ENCODE measurements at places on chromosomes 4 and X.

DNA sequence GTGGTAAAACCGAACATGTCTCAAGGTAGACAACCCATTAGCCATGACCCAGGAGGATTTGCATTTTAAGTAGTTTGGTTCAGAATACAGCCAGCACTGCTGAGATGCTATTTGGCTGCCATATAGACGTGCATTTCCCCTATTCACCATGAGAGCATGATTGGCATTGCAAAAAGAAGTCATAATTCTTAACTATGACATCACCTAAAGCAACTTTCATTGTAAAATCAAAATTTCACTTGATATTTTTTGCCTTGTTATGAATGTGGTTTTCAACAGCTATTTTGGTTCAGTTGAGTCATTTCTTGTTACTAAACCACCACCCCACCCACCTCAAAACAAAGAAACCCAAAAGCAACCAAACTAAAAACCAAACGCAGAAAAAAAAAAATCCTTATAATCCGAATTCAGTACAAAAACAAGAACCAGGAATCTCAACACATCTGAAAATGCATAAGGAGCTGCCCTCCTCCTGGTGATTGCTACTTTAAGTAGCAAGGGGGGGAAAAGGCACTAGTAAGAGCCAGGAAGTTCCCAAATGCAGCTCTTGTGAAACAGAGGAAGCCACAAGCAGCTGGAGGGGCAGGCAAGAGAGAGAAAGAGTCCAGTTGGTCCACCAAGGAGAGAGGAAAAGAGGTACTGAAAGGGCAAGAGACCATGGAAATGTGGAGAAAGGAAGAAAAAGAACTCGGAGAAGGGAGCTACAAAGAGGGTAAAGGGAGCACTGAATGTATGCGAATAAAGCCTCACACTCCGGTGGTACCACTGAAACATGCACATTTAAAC, 3.1 kb downstream of the SLITRK4 start:
- no peak for DNase-seq

DNA sequence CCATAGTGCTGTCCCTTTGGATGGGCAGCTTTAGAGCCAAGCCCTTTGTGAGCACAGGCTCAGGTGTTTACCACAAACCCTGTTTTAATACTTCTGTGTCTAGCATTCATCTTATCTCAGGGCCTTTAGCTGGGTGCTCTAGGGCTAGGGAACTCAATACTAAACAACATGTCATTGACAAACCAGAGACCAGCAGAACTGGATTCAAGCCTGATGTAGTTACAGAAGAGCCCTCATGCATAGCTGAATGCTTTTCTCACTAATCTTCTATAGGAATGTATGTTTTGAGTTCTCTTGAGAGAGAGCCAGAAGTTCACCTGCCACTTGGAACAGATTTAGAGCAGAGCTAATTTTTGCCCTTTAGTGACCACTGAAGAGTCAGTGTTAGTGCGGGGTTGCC, 142.6 kb downstream of the DCK start:
- no peak for DNase-seq

DNA sequence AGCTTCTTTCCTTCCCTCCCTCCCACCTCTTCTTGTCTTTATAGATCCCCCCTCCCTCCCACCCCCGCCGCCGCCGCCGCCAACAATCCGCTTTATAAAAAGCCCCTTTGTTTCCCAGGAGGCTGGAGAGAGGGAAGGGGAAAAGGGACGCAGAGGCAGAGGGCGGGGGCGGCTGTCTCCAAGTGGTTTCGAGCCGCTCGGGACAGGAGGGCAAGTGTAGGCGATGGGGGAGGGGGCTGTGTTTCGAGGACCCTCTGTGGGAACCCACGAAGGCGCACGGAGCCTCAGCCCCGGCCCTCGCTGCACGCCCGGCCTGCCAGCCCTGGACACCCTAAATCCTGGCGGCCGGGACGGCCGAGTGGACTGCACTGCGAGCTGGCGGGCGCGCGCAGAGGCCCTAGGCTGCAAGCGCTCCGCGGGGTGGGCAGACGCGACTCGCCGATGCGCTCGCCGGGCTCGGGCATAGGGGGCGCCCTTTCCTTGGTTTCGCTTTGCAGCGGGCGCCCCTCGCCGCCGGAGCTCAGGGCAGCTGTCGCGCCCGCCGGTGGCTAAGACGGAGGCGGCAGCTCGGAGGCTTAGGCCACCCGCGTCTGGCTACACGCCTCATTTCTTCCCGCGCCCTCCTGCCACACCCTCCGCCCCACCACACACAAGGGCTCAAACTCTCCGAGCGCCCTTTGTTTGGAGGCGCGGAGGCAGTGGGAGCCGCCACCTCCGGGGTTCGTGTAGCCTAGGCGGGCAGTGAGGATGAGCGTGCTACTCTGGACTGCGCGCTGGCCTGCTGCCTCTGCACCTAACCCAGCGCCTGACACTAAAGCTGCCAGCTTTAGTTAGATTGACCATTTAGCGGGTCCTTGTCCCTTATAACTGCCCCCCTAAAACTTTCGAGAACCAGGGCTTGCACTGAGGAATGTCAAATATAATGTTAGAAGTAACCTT, 2.2 kb downstream of the MAMLD1 start:
- DNase-seq: no peak

GRCh38 chr4:111475001-111475400, 670.3 kb upstream of the FAM241A start:
- no peak for DNase-seq

GRCh38 chr4:12949719-12950490, 534.2 kb downstream of the RAB28 start:
- no peak for DNase-seq

DNA sequence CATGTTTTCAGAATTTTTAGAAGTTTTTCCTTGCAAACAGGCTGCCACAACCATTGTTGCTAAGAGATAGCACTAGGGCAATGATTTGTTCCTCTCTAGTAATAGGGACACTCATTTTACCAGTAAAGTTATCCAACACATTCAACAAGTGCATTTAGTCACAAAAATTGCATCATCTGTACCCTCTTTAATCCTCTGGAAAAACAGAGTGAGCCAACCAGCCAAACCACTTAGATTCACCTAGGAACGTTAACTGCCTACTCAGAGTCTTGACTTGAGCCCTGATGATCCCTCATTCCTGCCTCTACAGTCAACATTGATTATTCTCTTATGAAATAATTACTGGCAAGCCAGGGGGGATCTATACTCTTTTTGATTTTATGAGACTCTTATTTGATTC, 17.0 kb upstream of the ADGRA3 start:
- DNase-seq: no peak

GRCh38 chrX:41029332-41029731, 55.9 kb upstream of the USP9X start:
- no peak for DNase-seq

- DNase-seq: no peak
Measured at GRCh38 chr4:87025023-87025613, 90.3 kb downstream of the AFF1 start.

- no peak for DNase-seq
Measured at GRCh38 chrX:46582966-46583365, 9.4 kb downstream of the CHST7 start.

- DNase-seq: no peak
Measured at GRCh38 chr4:144647095-144647561, 1.2 kb downstream of the HHIP start.

DNA sequence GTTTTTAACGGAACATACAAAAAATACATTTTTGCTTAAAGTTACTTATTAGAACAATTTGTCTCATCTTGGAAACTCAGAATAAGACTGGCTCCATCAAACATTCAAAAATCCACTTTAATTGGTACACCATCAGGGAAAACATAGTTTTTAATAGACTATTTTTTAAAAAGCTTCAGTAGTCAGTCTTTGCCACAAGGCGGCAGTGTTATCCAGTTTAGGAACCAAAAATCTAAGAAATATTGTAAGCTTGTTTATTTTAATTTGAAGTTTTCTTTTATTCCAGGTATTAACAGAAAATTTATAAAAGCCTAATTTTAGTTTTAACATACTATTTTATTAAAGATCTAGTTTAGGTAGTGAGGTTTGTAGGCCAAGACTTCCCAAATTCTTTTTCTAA, 107.7 kb downstream of the APOOL start:
- DNase-seq: no peak

GRCh38 chr4:27010334-27010940, 149.8 kb downstream of the STIM2 start:
- DNase-seq: no peak

GRCh38 chr4:84901173-84901572, 65.3 kb downstream of the WDFY3 start:
- DNase-seq: no peak

DNA sequence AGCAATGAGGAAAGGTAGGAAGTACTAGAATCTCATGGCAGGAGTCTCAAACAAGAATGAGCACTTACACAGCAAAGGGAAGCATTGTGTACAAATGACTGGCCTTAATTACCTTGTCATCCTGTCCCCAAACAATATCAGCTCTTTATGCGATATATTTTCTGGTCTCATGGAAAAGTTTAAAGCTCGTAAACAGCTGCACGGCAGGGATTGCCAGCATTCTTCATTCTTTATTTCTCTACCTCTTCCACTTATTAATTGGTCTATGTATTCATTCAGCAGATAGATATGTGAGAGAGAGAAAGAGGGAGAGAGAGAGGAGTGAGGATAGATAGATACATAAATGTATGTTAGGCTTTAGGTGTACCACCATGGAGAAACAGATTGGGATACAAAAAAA, 155.8 kb upstream of the FAT4 start:
- no peak for DNase-seq

DNA sequence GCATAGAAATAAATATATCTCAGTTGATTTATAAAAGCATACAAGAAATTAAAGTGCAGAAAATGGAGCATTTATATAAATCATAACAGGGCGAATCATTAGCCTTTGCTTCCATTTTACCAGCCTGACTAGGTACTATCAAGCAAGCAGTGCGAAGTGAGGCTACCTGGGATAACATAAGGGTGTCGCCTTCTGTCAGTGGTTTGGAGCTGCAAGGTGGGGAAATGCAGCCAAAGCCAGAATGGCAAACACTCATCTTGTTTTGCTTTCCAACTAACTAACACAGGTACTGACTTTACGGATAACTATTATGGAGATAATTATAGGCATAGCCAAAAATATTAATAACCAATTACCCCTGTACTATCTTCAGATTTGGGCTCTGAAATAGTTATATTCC, 1459.8 kb downstream of the RAPGEF2 start:
- no peak for DNase-seq

DNA sequence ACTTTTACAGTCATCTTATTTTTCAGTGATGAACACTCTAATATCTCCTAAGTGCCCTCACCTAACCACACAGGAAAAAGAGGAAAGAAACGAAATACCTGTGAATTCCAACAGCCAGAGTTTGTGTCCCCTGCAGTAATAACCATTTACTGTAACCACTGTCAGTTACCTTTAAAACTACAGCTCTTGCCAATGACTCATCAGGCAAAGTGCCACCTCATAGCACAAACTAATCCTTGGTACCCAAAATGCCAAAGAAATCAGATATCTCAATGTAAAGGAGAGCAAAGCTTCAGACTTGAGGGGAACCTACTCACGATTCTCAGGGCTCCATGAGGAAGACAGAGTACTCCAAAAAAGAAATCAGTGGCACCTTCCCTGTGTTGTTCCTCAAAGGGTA, 146.5 kb downstream of the NDST3 start:
- no peak for DNase-seq

DNA sequence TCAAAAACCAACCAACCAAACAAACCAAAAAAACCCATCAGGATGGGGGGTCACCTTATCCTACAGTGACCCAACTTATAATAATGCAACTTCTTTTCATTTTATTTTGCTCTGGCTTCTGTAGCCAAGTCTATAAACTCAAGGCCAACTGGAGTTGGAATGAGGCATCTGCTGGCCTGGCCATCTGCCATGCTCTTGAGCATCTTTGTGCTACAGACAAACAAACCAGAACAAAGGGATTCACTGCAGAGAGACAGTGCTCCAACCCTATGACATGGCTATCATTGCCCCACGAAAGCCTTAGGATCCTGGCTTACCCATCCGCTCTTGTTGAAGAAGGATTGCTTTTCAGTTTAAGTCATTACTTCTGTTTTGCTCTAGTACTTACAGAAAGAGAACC, 49.2 kb upstream of the SCRG1 start:
- no peak for DNase-seq

- DNase-seq: no peak
Measured at GRCh38 chrX:39396358-39396995, 595.2 kb downstream of the MID1IP1 start.

DNA sequence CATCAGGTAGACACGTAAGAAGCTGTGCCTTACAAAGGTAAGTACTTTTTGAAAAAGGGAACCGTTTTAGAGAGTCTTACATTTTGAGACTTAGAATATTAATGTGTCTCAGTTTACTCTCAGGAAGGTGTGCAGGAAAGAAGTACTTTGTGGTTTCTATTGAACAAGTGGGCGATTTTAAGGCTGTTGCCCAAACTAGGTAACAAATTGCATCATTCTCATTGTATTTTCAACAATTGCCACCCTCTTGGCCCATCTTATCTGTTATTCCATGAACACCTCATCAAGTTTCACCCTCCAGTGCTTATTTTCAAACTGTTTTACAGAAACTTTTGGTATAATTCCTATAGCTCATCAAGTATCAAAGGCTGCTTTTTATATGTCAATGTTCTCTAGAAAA, 158.3 kb downstream of the SLC4A4 start:
- no peak for DNase-seq

DNA sequence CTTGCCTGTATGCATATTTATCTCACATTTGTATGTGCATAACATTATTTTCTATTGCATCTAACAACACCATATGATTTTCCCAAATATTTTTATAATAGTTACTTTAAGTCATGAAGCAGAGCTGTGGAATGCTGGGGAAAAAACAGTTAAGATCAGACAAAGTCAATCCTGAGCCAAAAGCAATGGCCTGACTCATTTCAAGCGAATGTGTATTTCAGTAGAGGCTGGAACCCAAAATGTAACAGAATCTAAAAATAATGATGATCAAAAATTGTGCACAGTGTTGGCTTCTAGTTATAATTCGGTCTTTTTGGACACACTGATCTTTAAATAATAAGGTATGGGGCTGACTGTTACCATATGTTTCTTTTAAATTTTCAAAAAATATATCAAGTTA, 516.2 kb upstream of the ADGRL3 start:
- DNase-seq: no peak

- no peak for DNase-seq
Measured at GRCh38 chr4:42151568-42152506, 618 bp downstream of the BEND4 start.

- DNase-seq: no peak
Measured at GRCh38 chr4:10182446-10183424, 66.1 kb upstream of the WDR1 start.

GRCh38 chr4:25839687-25840086, 23.1 kb downstream of the SEL1L3 start:
- DNase-seq: no peak

- DNase-seq: no peak
Measured at GRCh38 chr4:24741910-24742309, 53.5 kb upstream of the SOD3 start.

Data from cortex of kidney (tissue), 1 donor.